ENCODE measurements at places on chromosomes 5 and 9. TPM values are rescaled to one million over a fixed set of nuclear protein-coding genes. Genes with fewer than 3 reads are reported as not detected.

- DNase-seq: peak; percentile 96
These were observed at the start of gene RRAGA for GRCh38 chr9:19048966-19049916. TSS of gene RRAGA (plus strand) at chr9:19049427. CDS start at chr9:19049660, 233 bp downstream.

DNA sequence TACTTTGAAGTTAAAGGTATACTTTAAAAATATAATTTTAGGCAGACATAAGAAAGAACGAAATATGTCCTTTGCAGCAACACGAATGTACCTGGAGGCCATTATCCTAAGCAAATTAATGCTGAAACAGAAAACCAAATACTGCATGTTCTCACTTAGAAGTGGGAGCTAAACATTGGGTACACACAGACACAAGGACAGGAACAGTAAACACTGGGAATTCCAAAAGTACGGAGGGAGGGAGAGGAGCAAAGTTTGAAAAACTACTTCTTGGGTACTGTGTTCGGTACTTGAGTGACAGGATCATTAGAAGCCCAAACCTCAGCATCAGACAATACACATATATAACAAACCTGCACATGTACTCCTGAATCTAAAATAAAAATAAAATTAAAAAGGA lies 40.9 kb downstream of the TJP2 start:
- no peak for DNase-seq

- DNase-seq: no peak
These were observed 80.7 kb downstream of the FSTL4 start for GRCh38 chr5:133531594-133531993.

DNA sequence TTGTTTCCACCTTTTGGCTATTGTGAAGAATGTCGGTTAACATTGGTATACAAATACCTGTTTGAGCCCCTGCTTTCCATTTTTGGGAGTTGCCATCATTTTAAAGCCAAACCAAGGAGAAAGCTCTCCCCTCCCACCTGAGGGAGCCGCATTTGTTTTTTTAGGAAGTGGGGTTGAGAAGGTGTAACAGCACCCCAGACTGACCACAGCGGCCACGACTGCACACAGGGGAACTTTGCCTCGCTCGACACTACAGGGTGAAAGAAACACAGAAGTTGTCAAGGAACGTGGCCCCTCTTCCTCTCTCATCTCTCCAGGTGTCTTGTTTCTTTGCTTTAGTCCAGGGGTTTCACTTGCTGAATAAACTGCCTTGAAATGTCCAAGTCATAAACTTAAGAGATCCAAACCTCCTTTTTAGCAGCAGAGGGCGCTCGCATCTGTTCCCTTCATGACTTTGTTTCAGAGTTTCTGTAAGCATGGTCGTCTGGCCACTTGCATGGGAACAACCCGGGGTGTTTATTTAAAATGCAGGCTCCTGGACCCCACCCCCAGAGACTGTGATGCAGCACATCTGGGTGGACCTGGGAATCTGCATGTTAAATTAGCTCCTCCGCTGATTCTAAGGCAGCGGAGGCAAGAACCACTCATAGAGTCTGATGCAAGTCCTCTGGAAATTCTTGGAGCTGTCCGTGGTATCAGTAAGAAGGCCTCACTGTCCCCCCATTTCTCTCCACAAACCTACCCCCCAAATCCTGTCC lies 2.1 kb upstream of the TTLL11 start:
- DNase-seq: peak; percentile 57

GRCh38 chr9:335373-335772 lies 120.7 kb downstream of the DOCK8 start:
- DNase-seq: no peak

- peak; percentile 24 for DNase-seq
These were observed 179.7 kb upstream of the ANKRD55 start for GRCh38 chr5:56412601-56413379.

DNA sequence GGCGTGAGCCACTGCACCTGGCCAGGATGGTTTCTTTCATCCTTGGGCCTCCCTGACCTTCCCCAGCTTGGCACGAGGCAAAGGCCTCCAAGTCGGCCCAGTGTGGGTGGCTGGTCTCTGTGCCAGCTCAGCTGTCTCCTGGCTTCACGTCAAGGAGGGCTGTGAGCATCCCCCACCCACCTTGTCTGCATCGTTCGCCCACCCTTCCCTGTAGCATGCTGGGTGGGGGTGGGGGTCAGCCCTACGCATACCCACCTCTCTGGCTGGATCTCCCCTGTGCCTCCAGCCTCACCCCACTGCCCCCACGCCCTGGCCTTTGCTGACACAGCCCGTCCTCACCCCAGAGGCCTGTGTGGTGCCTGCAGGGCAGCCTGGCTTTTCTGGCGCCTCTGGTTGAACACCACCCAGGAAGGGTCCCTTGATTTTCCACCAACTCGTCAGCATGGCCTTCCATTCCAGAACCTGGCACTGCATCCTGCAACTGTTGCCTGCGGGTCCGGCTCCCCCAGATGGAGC lies 8.8 kb upstream of the WDR5 start:
- no peak for DNase-seq

DNA sequence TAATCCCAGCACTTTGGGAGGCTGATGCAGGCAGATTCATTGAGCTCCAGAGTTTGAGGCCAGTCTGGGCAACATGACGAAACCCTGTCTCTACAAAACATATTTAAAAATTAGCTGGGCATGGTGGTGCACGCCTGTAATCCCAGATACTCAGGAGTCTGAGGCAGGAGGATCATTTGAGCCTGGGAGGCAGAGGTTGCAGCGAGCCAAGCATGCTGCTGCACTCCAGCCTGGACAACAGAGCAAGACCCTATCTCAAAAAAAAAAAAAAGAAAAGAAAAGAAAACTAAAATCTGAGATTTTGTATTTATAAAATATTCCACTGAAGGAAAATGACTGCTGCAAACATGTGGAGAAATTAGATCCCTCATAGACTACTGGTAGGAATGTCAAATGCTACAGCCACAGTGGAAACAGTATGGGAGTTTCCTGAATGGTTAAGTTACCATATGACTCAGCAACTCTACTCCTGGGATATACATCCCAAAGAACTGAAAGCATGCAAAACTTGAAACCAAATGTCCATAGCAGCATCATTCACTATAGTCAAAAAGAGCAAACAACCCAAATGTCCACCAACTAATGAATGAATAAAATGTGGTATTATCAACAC lies 106.1 kb downstream of the UBAP2 start:
- DNase-seq: no peak

DNA sequence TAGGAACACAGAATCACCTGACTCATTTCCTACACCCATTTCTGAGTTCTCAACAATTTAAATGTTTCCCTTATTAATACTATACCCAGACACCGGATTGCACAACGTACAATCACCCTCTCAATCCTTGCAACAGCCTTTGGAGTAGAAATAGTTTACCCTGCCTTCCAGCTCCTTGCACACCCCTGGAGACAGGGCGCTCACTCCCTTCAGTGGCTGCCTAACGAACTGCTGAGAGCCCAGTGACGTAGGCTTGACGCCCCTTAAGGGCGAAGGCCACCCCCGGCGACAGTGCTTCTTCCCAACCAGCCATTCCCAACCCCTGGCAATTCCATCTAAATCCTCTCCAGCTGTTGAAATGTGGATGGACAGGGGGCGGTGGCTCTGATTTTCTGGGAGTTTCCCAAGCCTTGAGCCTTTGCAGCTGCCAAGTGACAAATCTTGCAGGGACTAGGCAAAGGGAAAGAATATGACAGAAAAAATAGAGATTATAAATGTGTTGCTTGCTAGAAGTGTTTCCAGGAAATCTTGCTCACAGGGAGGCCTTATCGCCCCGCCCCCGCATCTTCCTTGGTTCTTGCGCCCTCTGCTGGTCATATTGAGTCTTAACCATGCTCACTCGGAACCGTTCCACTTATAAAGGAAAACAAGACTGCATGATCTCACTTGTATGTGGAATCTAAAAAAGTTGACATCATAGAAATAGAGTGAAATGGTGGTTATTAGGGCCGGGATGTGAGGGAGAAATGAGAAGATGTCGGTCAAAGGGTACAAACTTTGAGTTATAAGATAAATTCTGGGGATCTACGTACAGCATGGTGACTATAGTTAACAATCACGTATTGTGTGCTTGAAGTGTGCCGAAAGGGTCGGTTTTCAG lies 7.6 kb upstream of the BARX1 start:
- DNase-seq: peak; percentile 84

DNA sequence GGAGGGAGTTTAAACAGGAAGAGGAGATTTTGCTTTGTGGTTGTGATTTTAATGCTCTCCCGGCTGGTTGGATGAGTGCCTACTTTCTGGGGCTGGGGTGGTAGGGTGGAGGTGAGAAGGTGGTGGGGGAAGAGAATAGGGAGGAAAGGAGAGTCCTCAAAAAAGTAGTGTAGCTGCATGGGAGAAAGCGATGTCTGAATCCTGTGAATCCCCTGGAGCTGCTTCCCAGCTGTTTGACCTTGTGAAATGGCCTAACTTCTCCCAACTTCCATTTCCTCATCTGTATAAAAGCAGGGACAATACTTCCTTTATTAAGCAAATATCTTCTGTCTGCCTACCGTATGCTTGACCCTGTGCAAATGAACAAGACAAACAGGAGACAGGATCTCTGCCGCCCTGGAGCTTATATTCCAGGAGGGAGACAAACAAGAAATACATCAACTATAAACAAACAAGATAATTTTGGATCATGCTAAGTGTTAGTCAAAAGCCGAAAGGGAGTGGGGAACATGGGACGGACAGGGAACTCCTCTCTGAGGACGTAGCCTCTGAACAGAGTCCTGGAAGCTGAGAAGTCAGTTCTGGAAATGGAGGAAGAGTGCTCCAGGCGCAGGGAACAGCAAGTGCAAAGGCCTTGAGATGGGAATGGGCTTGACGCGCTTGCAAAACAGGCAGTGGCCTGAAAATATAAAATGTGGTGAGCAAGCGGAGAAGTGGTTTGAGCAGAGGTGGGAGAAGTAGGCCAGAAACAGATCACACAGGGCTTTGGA lies 103.5 kb downstream of the SPRY4 start:
- DNase-seq: no peak

DNA sequence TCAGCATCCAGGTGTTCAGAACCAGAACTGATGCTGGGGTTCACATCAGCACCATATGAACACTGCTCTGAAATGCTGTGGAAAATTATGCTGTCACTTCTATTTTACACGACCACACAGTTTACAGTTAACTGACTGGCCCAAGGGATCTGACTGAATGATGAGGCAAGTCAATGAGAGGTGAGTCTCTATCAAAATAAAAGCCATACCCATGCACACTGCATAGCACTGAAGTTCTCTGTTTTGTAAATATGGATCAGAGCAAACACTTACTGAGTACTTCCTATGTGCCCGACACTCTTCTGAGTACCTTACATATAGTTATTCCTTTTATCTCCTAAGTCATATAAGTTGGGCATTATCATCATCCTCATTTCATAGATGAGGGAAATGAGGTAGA lies 122.8 kb downstream of the TARS1 start:
- no peak for DNase-seq

GRCh38 chr9:132651259-132651658 lies 18.5 kb downstream of the DDX31 start:
- DNase-seq: no peak

DNA sequence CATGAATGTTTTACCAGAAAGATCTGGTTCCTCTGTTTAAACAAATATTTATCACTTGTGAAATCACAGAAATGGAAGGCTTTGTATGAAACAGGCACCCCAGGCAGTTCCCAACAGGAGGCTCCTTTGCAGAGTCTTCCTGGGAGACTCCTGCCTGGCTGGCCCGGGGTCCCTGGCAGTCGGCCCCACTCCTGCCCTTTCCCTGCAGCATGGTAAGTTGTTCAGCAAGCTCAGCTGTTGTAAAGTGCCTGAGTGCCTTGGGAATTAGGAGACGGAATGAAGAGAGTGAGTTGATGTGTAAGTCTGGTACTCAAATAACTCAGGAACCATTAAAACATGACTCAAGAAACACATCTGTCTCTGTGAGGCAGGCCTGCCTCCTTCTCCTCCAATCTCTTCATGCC lies 17.5 kb upstream of the LHFPL2 start:
- DNase-seq: no peak

DNA sequence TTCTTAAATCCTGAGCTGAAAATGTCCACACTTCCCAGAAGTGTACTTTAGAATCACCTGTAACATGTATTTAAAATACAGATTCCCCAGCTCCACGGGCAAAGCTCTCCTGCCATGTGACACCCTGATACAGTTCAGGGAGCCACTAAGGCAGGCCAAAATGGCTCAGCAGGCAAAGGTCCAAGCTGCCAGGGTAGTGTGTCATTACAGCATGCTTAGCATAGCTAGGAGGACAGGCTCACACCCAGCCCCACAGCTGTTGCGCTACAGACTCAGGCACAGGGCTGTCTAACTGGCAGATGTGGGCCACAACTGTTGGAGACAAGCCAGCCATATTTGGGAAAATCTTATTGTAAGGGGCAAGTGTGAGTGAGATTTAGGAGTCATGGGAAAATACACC lies 73.0 kb downstream of the C9orf85 start:
- DNase-seq: no peak

- no peak for DNase-seq
These were observed 1.2 kb downstream of the FANCC start for GRCh38 chr9:95316274-95316673.

DNA sequence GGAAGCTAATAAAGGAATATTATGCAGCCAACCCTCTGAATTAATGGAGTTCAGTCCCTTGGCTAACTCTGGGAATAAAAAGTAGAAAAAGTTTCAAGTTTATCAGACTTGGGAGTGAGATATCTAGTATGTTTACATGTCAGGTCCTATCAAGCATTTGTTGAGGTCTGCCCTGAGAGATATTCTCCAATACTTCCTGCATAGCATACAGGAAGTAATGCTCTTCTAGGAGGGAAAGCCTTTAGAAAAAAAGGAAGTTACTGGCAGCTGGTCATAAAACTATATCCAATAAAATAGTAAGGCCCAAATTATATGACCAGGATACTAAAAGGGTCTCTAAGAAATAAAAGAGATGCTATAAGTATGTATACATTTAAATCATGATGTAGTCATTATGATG lies 594.1 kb upstream of the FTMT start:
- no peak for DNase-seq

GRCh38 chr9:135847833-135848232 lies 59.5 kb downstream of the CAMSAP1 start:
- DNase-seq: no peak

DNA sequence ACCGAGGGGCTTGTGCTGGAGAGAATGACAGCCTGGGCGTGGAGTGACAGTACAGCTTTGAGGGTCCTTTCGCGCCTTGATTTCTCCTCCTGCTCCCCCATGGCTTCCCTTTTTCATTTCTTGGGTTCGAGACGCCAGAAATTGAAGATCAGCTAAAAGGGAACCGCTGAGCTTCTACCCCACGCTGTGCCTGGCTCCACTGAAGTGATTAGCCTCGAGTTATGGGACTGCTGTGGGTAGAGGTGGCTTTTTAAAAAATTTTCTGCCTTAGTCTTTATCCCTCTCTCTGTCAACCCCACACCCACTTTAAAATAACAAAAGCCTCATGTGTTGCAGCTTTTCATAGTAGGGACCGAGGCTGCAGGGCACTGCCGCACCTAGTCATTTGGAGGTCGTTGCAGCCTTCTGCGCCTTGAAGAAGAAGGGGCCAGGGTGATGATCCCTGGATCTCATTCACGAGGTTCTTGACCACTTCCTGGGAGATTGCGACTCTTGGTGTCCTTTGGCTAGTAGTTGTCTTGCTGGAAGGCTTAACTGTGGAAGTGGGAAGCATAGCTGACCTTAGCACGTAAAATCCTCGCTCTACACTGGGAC lies 603 bp downstream of the PPIP5K2 start:
- peak; percentile 23 for DNase-seq

Gene PCDHA1
- total RNA-seq: not detected

Gene ZNF618
- 0.15 TPM for total RNA-seq

Gene SEMA4D
- total RNA-seq: 339 TPM

Gene HMCN2
- not detected for total RNA-seq

Gene NSMF
- 31.9 TPM for total RNA-seq

Gene PHF24
- not detected for total RNA-seq

Gene IFNA13
- total RNA-seq: not detected

Data from activated CD4-positive, alpha-beta memory T cell treated with anti-CD3 and anti-CD28 coated beads, Interleukin-2, amount 10 ng/mL, durations not matched to agents 7 days and 5 days (primary cell).